Fibroblast of lung (primary cell): ENCODE measurements at places on chromosomes 2 and 18. TPM values are rescaled to one million over a fixed set of nuclear protein-coding genes. Genes with fewer than 3 reads are reported as not detected.

PAX8 gene
- total RNA-seq: 0.50 and 0.51 TPM in 2 replicates

GRCh38 chr2:77834360-77835002, 312.3 kb upstream of the LRRTM4 start:
- no peaks in the 10 kb centered on the region for H3K36me3 ChIP-seq
- no peaks in the 10 kb centered on the region for H3K27me3 ChIP-seq
- no peak overlapping the region for H3K4me3 ChIP-seq
- DNase-seq: no peak

LCT gene
- under 0.01 TPM in 2 replicates for total RNA-seq

SERPINB11 gene
- not detected in 2 replicates for total RNA-seq

DNA sequence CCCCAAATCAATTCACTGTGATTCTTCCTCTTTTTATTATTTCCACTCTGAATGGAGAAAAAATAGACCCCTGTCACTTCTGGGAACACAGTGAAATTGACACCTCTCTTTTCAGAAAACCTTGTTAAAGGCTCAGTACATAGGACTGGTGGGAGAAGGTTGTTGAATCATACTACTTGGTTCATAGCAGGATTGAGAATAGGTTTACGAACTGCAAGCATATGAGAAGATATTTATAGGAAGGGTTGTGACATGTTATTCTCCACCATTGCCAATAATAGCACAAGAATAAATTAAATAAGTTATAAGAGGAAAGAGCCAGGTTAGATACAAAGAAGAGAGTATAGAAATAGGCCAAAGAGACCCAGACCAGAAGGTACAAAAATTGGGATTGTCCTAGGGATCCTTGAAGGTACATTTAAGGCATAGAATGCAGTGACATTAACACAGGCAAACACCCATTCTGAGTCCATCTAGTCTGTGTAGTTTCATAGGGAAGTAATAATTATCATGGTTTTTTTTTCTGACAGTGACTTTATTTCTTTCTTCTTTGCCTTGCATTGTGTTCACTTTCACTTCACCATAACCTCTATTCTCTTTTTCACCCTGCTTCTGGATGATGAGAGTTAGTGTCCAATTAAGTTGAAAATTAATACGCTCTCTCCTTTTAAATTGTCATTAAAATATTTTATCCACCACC, 21.8 kb upstream of the SERPINE2 start:
- no peak overlapping the region for H3K27ac ChIP-seq
- H3K4me1 ChIP-seq: no peaks in the 10 kb centered on the region
- H3K4me3 ChIP-seq: no peak overlapping the region
- no peak for DNase-seq

TXNDC2 gene
- not detected in 2 replicates for total RNA-seq

- H3K4me3 ChIP-seq: no peak overlapping the region
- no peak overlapping the region for H3K27ac ChIP-seq
- no peaks in the 10 kb centered on the region for H3K36me3 ChIP-seq
- no peaks in the 10 kb centered on the region for H3K27me3 ChIP-seq
- DNase-seq: no peak
- H3K4me1 ChIP-seq: no peaks in the 10 kb centered on the region
Measured at GRCh38 chr2:78707776-78708386, 317.6 kb upstream of the REG3G start.

GRCh38 chr2:47897883-47898731, 8.2 kb downstream of the FBXO11 start:
- no peaks in the 10 kb centered on the region for H3K36me3 ChIP-seq
- H3K4me1 ChIP-seq: peaks cover 2% of the 10 kb centered on the region
- H3K27me3 ChIP-seq: no peaks in the 10 kb centered on the region
- peak overlapping the region; percentile 2 for H3K4me3 ChIP-seq
- no peak overlapping the region for H3K27ac ChIP-seq
- no peak for DNase-seq

DNA sequence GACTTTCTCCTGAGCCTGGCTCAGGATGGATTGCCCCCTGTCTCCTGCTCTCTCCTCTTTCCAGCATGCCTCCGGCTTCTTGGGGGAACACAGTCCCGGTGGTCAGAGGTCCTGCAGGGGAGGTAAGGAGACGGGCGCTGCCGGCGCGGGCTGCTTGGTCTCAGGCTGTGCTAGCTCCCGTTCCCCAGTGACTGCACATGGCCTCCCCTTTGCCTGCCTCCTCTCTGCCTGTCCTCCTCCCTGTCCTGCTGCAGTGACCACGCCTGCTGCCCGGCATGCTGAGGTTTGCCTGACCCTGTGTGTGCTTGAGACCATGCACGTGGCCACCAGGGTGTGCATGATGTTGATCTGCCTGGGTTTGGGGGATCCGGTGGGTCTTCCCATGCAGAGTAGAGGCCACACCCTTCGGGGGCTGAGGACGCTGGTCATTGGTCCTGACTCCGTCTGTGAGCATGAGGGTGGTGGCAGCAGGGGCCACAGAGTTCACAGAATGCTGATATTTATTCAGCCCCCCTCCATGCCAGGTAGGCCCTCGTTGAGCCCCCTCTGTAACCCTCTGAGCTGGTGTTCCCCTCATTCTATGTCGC, 42.9 kb upstream of the MCFD2 start:
- no peak overlapping the region for H3K27ac ChIP-seq
- H3K4me1 ChIP-seq: peaks cover 17% of the 10 kb centered on the region
- H3K4me3 ChIP-seq: no peak overlapping the region
- H3K27me3 ChIP-seq: no peaks in the 10 kb centered on the region
- no peak for DNase-seq
- peaks cover 34% of the 10 kb centered on the region for H3K36me3 ChIP-seq

DNA sequence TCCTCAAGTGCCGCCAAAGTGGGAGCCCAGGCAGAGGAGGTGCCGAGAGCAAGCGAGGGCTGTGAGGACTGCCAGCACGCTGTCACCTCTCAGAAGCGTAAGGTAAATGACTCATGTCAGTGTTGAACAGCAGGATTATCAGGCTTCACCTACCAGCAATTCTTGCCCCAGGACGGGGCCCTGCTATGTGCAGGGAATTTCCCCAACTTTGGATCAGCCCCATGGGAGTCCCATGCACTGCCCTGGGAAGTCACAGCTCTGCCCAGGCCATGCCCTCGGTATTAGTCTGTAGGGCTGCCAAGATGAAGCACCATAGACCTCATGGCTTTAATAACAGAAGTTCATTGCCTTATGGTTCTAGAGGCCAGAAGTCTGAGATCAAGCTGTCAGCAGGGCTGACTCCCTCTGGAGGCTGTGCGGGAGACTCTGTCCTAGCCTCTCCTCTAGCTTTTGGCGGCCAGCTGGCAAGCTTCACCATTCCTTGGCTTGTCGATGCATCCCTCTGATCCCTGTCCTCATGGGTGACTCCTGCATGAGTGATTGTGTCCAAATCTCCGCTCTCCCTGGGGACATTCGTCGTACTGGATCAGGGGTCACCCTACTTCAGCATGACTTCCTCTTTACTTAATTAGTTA, 55.9 kb downstream of the TRPM8 start:
- H3K36me3 ChIP-seq: no peaks in the 10 kb centered on the region
- no peaks in the 10 kb centered on the region for H3K27me3 ChIP-seq
- peaks cover 19% of the 10 kb centered on the region for H3K4me1 ChIP-seq
- no peak for DNase-seq
- no peak overlapping the region for H3K27ac ChIP-seq

DNA sequence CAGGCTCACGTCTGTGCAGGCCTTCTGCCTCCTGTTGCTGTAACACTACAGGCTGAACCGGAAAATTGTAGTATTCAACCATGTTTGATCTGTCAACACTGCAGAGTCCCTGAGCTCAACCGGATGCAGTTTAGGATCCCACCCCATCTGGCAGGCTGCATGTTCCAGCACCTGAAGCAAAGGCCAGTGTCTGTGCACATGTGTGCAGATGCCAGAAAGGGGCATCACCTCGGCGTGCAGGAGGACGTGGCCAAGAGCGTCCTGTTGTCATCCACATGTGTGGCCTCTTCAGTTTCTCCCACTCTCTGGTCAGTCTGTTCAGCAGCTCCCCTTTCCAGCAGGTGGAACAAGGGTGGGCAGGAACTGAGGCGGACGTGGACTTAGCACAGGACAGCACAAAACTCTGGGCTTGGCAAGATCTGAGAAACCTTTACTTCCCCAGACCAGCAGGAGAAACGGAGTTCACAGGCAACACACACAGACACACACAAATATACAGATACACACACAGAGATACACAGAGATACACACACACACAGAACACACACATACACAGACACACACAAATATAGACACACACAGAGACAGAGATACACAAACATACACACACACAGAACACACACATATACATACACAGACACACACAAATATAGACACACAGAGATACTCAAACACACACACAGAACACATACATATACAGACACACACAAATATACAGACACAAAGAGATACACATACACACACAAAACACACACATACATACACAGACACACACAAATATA, 111.3 kb downstream of the NDUFA10 start:
- no peaks in the 10 kb centered on the region for H3K27me3 ChIP-seq
- H3K4me1 ChIP-seq: no peaks in the 10 kb centered on the region
- no peak overlapping the region for H3K27ac ChIP-seq
- no peak overlapping the region for H3K4me3 ChIP-seq
- DNase-seq: no peak

GRCh38 chr2:72145289-72145657, 2.4 kb downstream of the CYP26B1 start:
- peaks cover 4% of the 10 kb centered on the region for H3K4me1 ChIP-seq
- DNase-seq: no peak
- H3K36me3 ChIP-seq: no peaks in the 10 kb centered on the region
- peaks cover 62% of the 10 kb centered on the region for H3K27me3 ChIP-seq

DNA sequence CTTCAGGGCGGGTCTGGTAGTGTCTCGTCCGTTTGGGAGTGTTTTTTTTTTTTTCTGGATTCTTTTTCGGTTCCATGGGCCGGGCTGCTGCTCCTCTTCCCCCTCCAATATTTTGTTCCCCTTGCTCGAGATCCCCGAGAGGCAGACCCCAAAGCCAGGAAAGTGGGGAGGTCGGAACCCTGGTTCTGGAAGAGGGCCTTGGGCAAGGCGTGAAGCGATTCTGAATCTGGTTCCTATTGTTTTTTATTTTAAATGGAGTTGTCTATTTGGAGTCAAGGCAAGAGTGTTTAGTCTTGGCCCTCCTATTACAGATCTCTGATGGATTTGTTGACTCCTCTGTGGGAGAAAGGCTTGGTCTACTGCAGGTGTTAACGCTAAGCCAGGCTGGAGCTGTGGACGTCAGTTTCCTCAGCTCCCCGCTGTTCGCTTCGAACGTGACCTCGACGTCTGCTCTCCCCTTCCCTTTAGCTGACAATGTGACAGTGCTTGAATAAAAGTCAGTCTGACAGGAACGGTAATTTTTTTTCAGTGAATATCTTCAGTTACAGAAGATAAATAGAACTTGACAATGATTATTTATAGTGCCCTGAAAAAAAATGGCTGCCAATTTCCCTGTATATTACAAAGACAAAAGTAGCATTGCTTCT, 683 bp upstream of the DNAJC27 start:
- peaks cover 4% of the 10 kb centered on the region for H3K4me1 ChIP-seq
- H3K27me3 ChIP-seq: no peaks in the 10 kb centered on the region
- DNase-seq: peak; percentile 36
- peak overlapping the region; percentile 90 for H3K4me3 ChIP-seq
- H3K27ac ChIP-seq: peak overlapping the region; percentile 100

TRPM8 gene
- total RNA-seq: under 0.01 and 0.99 TPM in 2 replicates

CPO gene
- total RNA-seq: under 0.01 TPM in 1 of 2 replicates, not detected in the other

GRCh38 chr2:144650907-144651306, 131.0 kb upstream of the ZEB2 start:
- H3K27ac ChIP-seq: no peak overlapping the region
- DNase-seq: no peak
- no peak overlapping the region for H3K4me3 ChIP-seq
- no peaks in the 10 kb centered on the region for H3K36me3 ChIP-seq
- no peaks in the 10 kb centered on the region for H3K4me1 ChIP-seq

GRCh38 chr2:136032817-136033535, 47.5 kb upstream of the DARS1 start:
- no peaks in the 10 kb centered on the region for H3K27me3 ChIP-seq
- no peak overlapping the region for H3K27ac ChIP-seq
- no peaks in the 10 kb centered on the region for H3K36me3 ChIP-seq
- H3K4me1 ChIP-seq: no peaks in the 10 kb centered on the region

DNA sequence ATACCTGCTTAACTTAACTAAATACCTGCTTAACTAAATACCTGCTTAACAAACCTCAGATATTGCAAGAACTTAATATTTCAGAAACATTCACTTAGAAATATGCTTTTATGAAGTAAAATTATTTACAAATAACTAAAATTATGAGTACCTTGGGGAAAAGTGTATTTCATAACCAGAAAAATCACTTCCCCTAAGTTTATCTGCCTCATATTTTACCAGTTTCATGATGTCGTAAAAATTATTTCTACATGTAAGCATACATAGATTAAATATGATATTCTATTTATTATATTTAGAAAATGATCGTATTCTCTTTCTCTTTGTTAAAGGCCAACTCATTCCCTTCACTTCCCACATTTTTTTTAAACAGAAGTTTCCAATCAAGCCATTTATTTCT, 41.5 kb upstream of the DSC1 start:
- H3K36me3 ChIP-seq: no peaks in the 10 kb centered on the region
- H3K27ac ChIP-seq: no peak overlapping the region
- H3K27me3 ChIP-seq: no peaks in the 10 kb centered on the region
- DNase-seq: no peak
- H3K4me3 ChIP-seq: no peak overlapping the region

GRCh38 chr2:240350006-240350355, 85.5 kb upstream of the GPC1 start:
- H3K27ac ChIP-seq: no peak overlapping the region
- no peak for DNase-seq
- H3K4me3 ChIP-seq: no peak overlapping the region
- peaks cover under 1% of the 10 kb centered on the region for H3K4me1 ChIP-seq
- no peaks in the 10 kb centered on the region for H3K36me3 ChIP-seq

DNA sequence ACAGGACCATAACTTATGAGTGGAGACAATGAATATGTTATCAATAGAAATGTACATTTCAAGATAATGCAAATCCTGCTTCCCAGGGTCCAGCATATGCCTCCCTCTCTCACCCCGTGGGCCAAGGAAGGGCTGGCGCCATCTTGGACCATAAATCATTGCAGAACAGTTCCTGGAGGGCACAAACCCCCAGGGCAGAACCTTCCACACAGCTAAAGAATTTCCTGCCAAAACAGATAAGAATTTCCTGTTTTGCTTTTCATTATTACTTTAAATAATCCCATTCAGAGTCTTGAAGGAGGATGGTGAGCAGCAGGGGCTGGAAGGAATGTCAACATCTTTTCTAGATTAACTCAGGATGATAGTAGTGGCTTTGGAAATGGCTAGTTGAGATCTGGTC, 53.7 kb downstream of the EHD3 start:
- no peaks in the 10 kb centered on the region for H3K36me3 ChIP-seq
- DNase-seq: no peak
- H3K27me3 ChIP-seq: no peaks in the 10 kb centered on the region
- H3K27ac ChIP-seq: no peak overlapping the region
- H3K4me3 ChIP-seq: no peak overlapping the region

PROKR1 gene
- total RNA-seq: not detected in 2 replicates
